ENCODE measurements at places on chromosomes 2 and 18.
A peak's percentile ranks its signal among the peaks of the same experiment; 100 is the strongest.

DNA sequence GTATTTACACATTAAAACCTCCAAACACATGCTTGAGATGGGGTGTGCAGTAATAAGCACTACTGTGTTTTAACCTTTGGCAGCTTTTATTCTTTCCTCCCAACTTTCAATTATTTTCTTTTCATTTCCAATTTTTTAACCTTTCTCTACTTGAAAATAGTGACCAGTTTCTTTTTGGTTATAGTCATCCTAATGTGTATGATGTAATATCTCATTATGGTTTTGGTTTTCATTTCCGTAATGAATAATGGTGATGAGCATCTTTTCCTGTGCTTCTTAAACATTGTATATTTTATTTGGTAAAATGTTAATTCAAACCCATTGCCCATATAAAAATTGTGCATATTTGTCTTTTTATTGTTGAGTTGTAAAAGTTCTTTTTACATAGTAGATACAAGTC, 103.5 kb downstream of the BMPR2 start:
- DNase-seq, result no peak

- no peak for DNase-seq
These were observed 139.3 kb upstream of the FBXO11 start for GRCh38 chr2:48045613-48046012.

DNA sequence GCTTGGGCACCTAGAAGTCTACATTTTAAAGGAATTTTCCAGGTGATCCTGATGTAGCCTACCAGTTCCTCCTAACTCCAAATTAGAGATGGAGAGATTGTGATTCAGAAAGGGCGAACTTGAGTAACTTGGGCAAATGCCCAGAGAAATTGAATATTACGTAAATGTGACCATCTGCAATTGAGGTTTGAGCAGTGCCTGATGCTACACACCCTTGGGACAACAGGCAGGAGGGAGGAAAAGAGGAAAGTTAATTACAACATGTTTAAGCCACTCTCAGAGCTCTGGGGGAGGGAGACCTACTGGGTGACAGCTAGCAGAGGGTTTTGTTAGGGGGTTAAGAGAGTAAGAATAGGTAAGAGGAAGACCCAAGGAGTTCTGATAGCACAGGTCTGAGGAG, 208.9 kb downstream of the LPIN1 start:
- DNase-seq, result no peak

GRCh38 chr2:149894760-149895159, 307.2 kb upstream of the MMADHC start:
- DNase-seq, result peak; percentile 37

- peak; percentile 74 for DNase-seq
These were observed 725 bp downstream of the FBXO48 start for GRCh38 chr2:68466361-68466777.

- DNase-seq, result peak; percentile 79
These were observed 88.0 kb downstream of the COMMD1 start for GRCh38 chr2:61993422-61994024.

DNA sequence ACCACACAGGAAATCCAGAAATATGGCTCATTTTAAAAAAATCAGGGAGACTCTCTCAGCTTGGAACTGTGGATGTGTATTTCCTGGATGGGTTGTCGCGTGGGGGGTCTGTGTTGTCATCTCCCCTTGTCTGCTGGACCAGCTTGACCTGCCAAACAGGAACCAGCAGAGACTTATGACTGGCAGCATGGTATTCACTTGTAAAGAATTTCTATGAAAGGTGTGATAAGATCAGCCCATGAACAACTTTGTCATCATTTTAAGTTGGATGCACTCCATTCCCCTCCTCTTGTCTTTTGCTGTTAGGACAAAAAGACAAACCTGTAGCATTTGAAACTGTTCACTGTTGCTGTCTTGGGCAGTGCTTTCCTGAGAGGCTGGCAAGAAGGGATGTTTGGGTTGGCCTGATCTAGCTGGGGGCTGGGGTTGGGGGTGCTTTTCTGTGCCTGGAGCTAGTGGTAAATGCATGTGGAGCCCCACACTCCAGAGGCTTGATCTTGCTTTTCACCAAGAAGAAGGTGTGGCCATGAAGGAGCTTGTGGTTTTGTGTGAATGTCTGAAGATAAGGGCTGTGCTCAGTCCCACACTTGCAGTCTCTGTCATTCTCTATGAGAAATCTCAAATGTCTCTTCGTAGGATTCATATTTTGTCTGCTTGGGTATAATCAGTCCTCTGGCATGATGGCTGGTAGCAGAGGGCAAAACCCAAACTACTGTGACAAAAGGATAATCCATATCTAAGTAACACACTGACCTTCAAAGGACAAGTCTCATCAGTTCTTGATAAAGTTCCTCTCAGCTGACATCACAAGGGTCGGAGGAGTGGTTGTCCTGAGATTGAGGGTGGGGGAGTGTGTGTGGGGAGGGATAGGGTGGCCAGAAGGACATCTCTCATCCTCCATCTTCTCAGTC, 39.0 kb downstream of the RALB start:
- DNase-seq, result peak; percentile 38

DNA sequence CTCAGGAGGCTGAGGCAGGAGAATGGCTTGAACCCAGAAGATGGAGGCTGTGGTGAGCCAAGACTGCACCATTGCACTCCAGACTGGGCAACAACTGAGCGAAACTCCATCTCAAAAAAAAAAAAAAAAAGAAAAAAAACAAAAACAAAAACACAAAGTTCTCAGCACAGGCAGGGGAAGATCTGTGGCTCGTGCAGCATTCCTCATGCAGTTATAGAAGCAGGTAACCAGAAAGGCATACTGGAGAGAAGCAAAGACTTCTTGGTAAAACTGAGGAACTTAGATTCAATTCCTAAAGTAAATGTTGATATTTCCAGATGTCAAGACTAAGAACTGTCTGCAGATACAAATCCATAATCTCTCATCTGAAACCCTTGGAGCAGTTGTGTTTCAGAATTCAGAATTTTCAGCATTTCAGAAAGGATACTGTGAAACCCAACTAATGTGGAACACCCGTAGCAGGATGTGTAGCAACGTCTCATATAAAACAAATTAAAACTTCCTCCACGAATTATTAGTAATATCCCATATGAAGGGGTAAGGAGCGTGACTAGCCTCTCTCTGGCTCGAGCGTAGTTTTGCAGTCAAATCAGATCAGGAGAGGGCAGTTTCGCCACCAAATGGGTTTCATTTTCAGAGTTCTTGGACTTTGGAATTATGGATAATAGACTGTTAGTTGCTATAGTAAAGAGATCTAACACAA, 13.2 kb upstream of the SLC25A52 start:
- DNase-seq, result no peak

DNA sequence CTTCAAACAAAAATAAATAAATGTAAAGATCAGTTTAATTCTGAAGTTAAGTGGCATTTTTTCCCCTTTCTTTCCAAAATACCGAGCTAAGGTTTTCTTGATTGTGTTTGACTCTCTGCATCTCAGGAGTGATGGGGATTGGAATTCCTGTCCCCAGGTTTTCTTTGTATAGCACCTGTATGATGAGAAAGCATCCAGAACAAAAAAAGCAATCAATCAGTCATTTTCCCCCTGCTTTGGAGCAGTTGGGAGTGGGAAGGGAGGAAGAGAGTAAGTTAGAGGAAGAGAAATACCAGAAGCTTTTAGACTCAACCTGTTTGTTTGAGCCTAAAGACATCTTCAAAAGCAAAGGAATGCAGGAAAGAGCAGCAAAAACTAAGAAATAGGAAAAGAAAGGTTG, 88.5 kb downstream of the RIF1 start:
- no peak for DNase-seq

DNA sequence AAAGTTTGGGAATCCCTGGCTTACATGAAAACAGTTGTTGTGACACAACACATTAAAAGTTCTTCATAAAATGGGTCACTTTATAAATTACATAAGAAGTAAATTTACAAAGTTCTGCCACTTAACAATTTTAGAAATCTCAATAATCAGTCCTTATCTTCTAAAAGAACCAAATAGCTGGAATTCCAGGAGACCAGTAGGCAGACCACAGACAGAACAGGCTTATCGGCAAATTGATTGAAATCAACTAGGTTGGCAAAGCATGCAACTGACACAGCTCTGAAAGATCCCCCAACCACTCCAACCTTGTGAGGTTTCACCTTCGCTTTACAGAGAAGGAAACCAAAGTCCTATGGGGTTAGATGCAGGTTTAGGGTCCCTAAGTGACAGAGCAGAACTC, 103.0 kb downstream of the DNER start:
- DNase-seq, result peak; percentile 39

DNA sequence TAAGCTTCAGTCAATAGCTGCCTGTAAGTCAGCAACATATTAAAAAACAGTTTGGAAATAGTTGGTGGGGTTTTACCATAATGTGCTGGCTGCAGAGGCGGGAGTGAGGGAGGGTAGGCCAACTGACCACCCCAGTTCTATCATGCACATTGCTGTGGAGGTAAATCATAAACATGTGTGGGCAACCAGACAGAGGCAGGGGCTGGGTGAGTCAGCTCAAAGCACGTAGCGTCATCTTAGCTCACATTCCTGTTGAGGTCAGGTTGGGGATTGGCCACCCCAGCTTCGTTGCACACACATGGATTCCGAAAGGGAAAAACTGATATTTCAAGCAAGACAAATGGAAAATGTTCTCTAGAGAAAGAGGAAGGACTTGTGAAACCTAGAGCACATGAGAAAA, 19.5 kb downstream of the GPR45 start:
- peak; percentile 98 for DNase-seq

- DNase-seq, result no peak
These were observed 174.6 kb upstream of the ALPP start for GRCh38 chr2:232203936-232204335.
